GM23338 (cell line): ENCODE measurements at places on chromosomes 7 and 10. TPM values are rescaled to one million over a fixed set of nuclear protein-coding genes. Genes with fewer than 3 reads are reported as not detected.

Gene STEAP1B
- 4.5 and 4.9 TPM in 2 replicates for polyA plus RNA-seq

Gene CPXM2
- polyA plus RNA-seq: 0.92 and 1.6 TPM in 2 replicates

Gene HTR5A
- polyA plus RNA-seq: not detected in 2 replicates

Gene SVIL
- 23.9 and 34.9 TPM in 2 replicates for polyA plus RNA-seq

Gene MAT1A
- 0.97 and 1.3 TPM in 2 replicates for polyA plus RNA-seq

Gene RBM20
- 0.03 and 0.05 TPM in 2 replicates for polyA plus RNA-seq

Gene CNPY1
- not detected in 2 replicates for polyA plus RNA-seq

Gene GJC3
- polyA plus RNA-seq: 3.1 and 3.8 TPM in 2 replicates

Gene GRID2IP
- polyA plus RNA-seq: 0.54 and 0.73 TPM in 2 replicates

Gene DRGX
- polyA plus RNA-seq: not detected in 2 replicates

Gene SLC16A9
- polyA plus RNA-seq: 6.0 and 6.5 TPM in 2 replicates

Gene CPA2
- polyA plus RNA-seq: not detected in 2 replicates

Gene NKX2-3
- not detected in 2 replicates for polyA plus RNA-seq

Gene RAPGEF5
- 6.3 and 7.1 TPM in 2 replicates for polyA plus RNA-seq

Gene NXPH1
- 0.45 and 0.77 TPM in 2 replicates for polyA plus RNA-seq

Gene MACC1
- polyA plus RNA-seq: 3.4 and 5.2 TPM in 2 replicates

Gene GPR37
- polyA plus RNA-seq: 3.7 and 3.9 TPM in 2 replicates

Gene ANKRD2
- not detected in 2 replicates for polyA plus RNA-seq

Gene DNAJB6
- polyA plus RNA-seq: 305 and 322 TPM in 2 replicates

Gene CEP55
- 12.4 and 13.2 TPM in 2 replicates for polyA plus RNA-seq

Gene GARIN1A
- polyA plus RNA-seq: 0.10 TPM in 1 of 2 replicates, not detected in the other

Gene CYP2C19
- not detected in 2 replicates for polyA plus RNA-seq

Gene C10orf67
- polyA plus RNA-seq: 0.16 TPM in 2 replicates

Gene EBF3
- polyA plus RNA-seq: 0.12 and 0.27 TPM in 2 replicates

Gene TMEM178B
- polyA plus RNA-seq: 2.9 and 4.9 TPM in 2 replicates

Gene BHLHA15
- polyA plus RNA-seq: 0.99 and 1.4 TPM in 2 replicates

Gene PRR15
- 8.5 and 9.6 TPM in 2 replicates for polyA plus RNA-seq

Gene HABP2
- not detected in 2 replicates for polyA plus RNA-seq

Gene LRRN3
- 0.31 and 0.40 TPM in 2 replicates for polyA plus RNA-seq

Gene ATOH7
- polyA plus RNA-seq: 0.23 TPM in 1 of 2 replicates, not detected in the other

Gene NUPR2
- polyA plus RNA-seq: not detected in 2 replicates

Gene CPN1
- polyA plus RNA-seq: 0.32 TPM in 1 of 2 replicates, not detected in the other

Gene NUTM2B
- not detected in 2 replicates for polyA plus RNA-seq

Gene LRRD1
- 0.11 TPM in 1 of 2 replicates, not detected in the other for polyA plus RNA-seq

Gene CYP26C1
- polyA plus RNA-seq: not detected in 2 replicates

Gene GRM3
- 0.40 and 0.79 TPM in 2 replicates for polyA plus RNA-seq

Gene CH25H
- 1.7 and 1.8 TPM in 2 replicates for polyA plus RNA-seq

Gene CPA4
- not detected in 2 replicates for polyA plus RNA-seq

Gene JCAD
- 0.78 TPM in 2 replicates for polyA plus RNA-seq

Gene CNTNAP2
- 43.9 and 61.3 TPM in 2 replicates for polyA plus RNA-seq

Gene TMEM176B
- 0.42 and 0.83 TPM in 2 replicates for polyA plus RNA-seq

Gene PNLIPRP3
- polyA plus RNA-seq: not detected in 2 replicates

Gene HOXA9
- polyA plus RNA-seq: not detected in 2 replicates

Gene LRIT1
- not detected in 2 replicates for polyA plus RNA-seq

Gene ADRB1
- polyA plus RNA-seq: 0.14 and 0.23 TPM in 2 replicates

Gene SDK1
- 2.1 and 2.2 TPM in 2 replicates for polyA plus RNA-seq

Gene ICA1
- polyA plus RNA-seq: 75.4 and 83.7 TPM in 2 replicates

Gene OPN4
- polyA plus RNA-seq: not detected in 2 replicates

Gene KDM7A
- 2.0 and 2.3 TPM in 2 replicates for polyA plus RNA-seq

Gene ASB15
- polyA plus RNA-seq: not detected in 2 replicates

Gene EBLN1
- polyA plus RNA-seq: not detected in 2 replicates

Gene AGMO
- polyA plus RNA-seq: 0.55 and 0.56 TPM in 2 replicates

Gene C10orf62
- polyA plus RNA-seq: not detected in 2 replicates
